CD4-positive, alpha-beta T cell treated with Interferon alpha-2 for 1 hour (primary cell): ENCODE measurements at places on chromosomes 3 and 15.

- no peak for DNase-seq
Observed at GRCh38 chr3:137039570-137039969, 81.8 kb downstream of the IL20RB start.

DNA sequence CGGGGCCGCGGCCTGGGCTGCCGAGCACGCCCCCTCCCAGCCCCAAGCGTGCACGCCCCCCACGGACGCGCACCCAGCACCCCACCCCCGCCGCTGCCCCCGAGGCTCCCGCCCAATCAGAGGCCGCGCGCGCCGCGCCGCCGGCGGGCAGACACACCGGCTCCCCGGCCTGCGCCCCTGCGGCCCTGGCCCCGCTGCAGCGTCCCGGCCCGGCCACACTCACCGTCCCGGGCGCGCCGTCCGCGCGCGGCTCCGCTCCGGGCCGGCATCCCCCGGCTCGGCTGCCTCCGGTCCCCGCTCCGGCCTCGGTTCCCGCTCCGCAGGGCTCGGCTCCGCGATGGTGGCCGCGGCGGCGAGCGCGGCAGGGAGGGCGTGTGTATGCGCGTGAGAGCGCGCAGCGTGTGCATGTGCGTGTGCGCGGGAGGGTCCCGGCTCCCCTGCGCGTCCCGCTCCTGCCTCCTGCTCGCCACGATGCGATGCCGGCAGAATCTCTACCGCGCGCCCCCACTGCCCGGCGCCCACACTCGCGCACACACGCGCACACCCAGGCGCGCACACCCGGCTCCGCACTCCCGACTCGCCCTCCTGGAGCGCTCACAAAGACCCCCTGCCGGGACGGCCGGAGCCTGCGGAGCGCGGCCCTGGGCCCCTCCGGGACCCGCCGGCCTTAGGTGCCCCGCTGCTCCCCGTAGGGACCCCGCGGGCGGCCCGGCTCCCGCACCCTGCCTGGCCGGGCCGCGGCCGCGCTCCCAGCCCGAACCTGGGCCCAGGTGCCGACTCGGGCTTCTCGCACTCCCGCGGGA is 186.5 kb upstream of the LINGO1 start:
- DNase-seq, result no peak

GRCh38 chr15:69666441-69666882 is 213.8 kb downstream of the RPLP1 start:
- no peak for DNase-seq

DNA sequence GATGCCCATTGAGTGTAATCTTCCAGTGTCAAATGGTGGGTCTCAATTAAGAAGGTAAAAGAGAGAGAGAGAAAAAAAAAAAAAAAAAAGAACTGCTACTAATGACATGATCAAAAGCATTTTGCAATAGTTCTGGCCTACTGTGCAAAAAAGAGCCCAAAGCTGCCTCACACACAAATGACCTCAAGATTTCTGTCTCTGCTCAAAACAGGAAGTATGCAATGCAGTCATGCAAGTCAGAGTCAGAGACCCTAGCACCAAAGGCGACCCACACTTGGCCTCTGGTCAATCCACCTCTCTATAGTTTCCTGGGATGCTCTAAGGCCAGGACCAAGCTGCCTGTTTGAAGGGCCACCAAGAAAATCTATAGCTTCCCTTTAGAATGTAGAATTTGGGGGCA is 323.5 kb downstream of the VPS13C start:
- no peak for DNase-seq

DNA sequence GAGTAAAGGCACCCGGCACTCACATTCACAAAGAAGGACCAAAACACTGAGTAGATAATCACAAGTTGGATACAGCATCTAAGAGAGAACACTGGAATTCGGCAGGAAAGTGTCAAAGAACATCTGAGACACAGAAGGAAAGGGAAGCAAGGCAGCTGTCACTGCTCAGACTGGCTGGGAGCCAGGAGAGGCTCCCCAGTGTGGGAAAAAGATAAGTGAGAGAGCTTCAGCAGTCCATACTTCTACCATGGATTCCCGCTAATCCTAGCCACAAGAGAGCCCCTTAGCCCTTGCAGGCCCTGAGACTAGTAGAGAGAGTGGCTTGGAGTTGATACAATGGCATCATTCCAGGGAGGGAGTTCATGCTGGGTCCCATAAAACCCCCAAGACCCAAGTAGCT is 36.7 kb upstream of the CP start:
- DNase-seq, result no peak
